Uterine smooth muscle cell (primary cell): ENCODE measurements at places on chromosomes 3 and 15. TPM values are rescaled to one million over a fixed set of nuclear protein-coding genes. Genes with fewer than 3 reads are reported as not detected.

Gene TLR9
- total RNA-seq = under 0.01 TPM in 1 of 2 replicates, not detected in the other

Gene FILIP1L
- 15.8 and 24.0 TPM in 2 replicates for total RNA-seq

Gene MYLK
- total RNA-seq = 423 and 611 TPM in 2 replicates

Gene SPATA12
- 0.11 TPM in 1 of 2 replicates, not detected in the other for total RNA-seq
